ENCODE measurements at places on chromosomes 12 and 14.

- DNase-seq: no peak
Observed at GRCh38 chr12:47350062-47350408, 270.3 kb upstream of the AMIGO2 start.

DNA sequence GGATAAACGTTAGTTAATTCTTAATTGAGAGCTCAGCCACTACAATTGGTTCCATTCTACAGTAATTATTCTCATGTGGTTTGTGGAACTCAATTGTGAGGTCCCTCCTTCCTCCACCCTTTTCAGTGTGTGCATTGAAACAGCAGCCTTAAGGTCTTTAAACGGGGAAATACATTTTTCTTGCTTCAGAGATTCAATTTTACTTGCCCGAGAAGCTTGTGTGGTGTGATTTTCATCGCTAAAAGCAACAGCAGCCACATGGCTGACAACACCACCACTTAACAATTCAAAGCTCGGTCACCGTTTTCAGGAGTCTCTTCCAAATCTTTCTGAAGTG, 733 bp upstream of the PPFIBP1 start:
- no peak for DNase-seq

GRCh38 chr12:108722992-108723766, 8.1 kb downstream of the CORO1C start:
- no peak for DNase-seq

DNA sequence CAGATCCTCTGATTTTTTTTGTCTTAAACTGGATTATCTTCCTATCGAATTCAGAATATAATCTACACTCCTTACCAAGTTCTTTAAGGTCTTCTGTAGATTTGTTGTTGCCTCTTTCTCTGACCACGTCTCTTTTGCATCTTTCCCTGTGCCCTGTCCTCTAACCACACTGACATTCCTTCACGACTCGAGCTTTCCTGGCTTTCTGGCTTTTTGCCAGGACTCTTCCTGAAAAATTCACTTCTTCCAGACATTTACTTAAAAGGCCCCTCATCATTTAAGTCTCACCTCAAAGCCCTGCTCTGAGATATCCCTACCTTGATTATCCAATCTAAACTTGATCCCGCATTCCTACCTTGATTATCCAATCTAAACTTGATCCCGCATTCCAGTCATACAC, 422.3 kb upstream of the DCN start:
- no peak for DNase-seq

GRCh38 chr14:65042296-65042695, 55.6 kb downstream of the FNTB start:
- no peak for DNase-seq

GRCh38 chr12:5390174-5390799, 41.6 kb upstream of the NTF3 start:
- no peak for DNase-seq

GRCh38 chr12:50936821-50937530, 15.4 kb upstream of the HIGD1C start:
- peak; percentile 30 for DNase-seq

GRCh38 chr14:77580964-77581505, 35.4 kb downstream of the SPTLC2 start:
- DNase-seq: no peak

DNA sequence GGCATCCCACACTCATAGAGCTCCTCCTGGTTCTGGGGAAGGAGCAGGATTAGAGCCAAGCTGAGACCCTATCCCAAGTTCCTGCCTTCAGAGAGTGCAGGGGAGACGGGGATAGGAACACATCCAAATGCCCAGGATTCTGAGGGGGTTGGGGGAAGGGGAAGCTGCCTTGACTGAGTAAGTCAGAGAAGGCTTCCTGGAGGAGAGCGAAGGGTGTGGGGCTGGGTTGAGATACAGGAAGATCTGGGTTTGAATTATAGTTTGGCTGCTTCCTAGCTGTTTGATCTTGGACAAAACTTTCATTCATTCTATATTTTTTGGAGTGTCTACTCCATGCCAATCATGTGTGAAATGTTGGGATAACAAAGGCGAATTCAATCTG, 8.0 kb upstream of the AQP2 start:
- DNase-seq: no peak

- DNase-seq: no peak
Observed at GRCh38 chr12:118465706-118466105, 89.4 kb downstream of the SUDS3 start.

DNA sequence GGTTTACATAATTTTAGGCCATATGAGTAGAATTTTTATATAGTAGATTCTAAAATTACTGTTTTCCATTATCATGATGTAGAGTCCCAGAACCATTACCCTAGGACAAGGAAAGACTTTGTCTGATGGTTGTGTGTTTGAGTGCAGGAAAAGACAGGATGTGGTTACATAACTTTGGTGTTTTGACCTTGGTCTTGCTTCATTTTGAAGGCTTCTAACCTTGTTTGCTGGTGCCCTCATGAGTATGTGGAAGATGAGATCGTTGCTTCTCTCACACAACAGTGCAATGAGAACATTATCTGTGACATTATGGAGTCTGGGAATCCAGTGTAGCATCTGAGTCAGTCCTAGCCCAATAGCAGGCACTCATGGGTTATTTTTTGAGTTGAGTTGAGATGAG, 106.2 kb downstream of the IGF1 start:
- no peak for DNase-seq

DNA sequence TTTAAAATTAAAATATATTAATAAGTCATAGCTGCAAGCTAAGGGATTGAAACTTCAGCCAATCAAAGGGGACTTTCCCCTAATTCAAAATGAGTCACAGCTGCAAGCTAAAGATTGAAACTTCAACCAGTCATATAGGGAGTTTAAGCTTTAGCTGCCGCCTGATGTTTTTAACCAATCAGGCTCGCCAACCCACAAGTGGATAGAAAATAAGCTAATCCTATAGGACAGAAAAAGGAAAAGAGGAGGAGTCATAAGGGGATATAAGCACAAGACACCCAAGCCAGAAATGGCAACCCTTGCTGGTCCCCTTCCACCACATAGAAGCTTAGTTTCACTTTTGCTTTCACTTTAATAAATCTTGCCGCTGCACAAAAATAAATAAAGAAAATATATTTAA, 1154.6 kb downstream of the GALC start:
- no peak for DNase-seq

DNA sequence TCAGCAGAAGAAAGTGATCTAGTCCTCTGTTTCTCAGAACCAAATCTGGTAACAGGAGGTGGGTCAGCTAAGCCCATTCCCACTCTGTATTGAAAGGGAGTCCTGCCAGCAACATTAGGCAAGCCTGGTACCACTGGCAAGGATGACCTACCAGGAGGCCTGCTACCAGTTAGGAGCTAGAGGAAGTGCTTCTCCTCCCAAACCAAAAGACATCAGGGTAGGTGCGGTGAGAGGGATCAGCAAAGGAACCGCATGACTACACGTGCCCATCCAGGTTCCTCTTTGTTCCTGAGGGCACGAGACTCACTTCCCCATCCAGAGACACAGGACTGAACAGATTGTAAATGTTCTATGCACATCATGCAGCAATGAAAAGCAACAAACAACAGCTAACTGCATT, 2.8 kb downstream of the KLRC4 start:
- DNase-seq: no peak

GRCh38 chr12:15534322-15534721, 212.0 kb downstream of the PTPRO start:
- DNase-seq: no peak

GRCh38 chr14:42556551-42556950, 949.9 kb downstream of the LRFN5 start:
- DNase-seq: no peak

GRCh38 chr14:72513965-72514659, 379.8 kb downstream of the DPF3 start:
- DNase-seq: no peak

DNA sequence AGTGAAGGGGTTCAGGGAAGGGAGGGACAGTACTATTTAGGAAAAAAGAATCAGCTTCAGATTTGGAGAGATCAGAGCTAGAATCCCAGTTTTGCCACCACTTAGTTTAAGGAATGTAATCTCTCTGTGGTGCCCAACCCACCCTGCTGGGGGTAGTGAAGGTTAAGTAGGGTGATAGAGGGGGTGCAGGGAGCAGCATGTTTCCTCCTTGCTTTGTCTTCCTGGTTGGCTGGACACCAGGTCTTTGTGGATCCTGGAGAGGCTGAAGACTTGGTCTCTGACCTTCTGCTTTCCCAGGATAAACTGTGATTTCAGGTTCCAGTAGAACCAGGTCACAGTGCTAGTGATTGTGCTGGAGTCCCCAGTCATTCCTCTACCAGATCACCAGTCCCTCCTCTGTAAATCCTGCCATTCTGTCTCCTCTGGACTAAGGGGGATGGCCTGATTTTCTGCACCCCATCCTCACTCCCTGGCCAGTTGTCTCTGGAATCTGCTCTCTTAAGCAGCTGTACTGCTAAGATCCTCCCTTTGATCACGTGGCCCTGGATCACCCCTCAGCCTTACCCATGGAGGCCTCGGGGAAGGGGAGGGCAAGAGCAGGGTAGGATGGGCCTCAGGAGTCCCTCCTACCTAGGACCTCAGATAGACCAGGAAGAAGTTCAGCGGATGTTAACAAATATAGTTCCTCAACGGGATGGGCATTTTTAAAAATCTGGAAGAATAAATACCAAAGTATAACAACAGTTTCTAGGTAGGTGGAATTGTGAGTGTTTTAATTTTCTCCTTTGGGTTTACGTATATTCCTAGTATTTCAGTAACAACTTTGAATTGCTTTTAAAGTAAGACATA, 3.1 kb downstream of the MAP3K12 start:
- no peak for DNase-seq

DNA sequence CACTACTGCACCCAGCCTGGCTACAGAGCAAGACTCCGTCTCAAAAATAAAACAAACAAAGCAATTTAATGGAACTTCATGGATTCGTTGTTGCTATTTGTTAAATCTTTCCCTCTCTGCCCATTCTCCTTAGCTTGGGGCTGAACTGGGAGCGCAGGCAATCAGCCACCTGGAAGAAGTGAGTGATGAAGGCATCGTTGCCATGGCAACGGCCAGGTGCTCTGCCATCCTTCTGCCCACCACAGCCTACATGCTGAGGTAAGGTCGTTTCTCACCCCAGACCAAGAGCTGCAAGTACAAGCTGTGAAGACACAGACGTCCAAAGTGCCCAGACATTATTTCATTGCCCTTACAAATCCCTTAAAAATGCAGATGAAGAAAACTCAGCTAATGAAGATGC, 19.1 kb downstream of the AMDHD1 start:
- DNase-seq: no peak

- no peak for DNase-seq
Observed at GRCh38 chr12:646442-647384, 16.5 kb downstream of the NINJ2 start.

GRCh38 chr12:47991106-47992061, 12.9 kb downstream of the COL2A1 start:
- DNase-seq: no peak

GRCh38 chr14:21694425-21694824, 20.8 kb upstream of the OR4E1 start:
- DNase-seq: no peak

DNA sequence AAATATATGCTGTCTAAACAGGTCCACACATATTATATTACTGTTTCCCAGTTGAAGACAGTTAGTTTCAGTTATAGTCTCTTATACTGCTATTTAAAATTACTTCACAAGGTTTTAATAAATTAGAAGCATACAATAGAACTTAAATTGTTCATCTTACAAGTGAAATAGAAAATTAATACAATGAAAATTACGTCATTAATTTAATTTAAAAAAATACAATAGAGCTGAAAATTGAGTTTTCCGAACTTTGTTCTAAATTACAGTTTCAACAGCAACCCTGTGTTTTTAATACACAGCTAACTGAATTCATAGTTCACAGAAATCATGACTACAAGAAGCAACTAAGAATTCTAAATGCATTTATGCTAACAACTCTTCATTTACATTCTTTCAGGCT, 525.7 kb upstream of the FOXG1 start:
- no peak for DNase-seq

DNA sequence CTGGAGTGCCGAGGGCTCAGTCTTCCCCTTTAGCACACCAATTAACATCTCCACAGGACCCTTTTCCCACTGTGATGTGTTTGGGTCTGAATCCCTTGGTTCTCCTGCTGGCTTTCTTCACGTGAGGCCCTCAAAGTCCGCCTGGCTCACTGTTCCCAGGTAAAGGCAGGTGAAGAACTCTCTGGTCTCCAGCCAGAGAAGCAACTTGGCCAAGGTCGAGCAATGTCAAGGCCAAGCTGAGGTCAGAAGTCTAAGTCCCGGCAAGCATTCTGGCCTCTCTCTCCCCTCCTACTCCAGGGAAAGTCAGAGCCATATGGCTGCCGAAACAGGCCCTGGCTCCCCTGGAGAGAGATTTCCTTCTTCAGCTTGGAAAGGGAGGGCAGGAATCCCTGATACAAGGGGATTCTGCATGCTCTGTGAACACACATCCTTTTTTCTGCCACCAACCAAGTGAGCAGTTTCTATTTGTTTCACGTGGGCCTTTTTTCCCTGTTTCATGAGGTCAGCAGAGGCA, 61.4 kb upstream of the ESRRB start:
- DNase-seq: no peak

GRCh38 chr14:79542121-79542520, 669.2 kb downstream of the DIO2 start:
- DNase-seq: no peak

GRCh38 chr14:61328626-61329262, 7.4 kb downstream of the PRKCH start:
- peak; percentile 62 for DNase-seq

DNA sequence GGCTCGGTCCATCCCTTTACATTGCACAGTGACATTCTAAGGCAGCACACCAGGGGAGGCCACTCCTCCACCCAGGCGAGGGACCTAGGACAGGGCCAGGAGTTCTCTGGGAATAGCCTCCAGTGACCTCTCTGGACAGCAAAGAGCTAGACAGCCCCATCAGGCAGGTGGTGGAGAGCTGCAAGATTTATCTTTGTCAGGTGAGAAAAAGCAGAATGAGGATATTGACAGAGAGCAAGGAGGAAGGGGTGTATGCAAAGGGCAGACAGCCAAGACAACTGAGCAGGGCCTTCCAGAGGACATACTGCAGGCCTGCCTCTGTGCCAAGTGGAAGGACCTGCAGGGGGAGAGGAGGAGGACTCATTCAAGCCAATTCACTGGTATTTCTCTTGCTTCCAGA, 112.4 kb upstream of the MAX start:
- DNase-seq: no peak

DNA sequence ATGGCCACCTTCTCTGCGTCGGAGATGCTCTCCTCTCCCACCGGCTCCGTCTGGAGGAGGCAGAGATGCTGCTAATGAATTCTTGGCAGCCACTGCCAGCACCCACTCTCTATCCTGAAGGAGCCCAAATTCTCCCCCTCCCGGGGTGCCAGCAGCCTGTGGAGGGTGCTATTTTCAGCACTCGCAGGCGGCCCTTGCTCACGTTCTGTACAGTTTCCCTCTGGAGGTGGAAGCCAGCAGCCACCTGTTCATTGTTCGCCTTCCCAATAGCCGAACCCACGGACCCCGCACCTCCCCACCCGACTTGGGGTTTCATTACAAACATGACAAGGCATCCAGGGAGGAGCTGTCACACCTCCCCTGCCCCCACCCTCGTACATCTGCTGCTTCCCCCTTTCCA, 27.8 kb downstream of the SNRNP35 start:
- DNase-seq: no peak

- DNase-seq: no peak
Observed at GRCh38 chr12:96522690-96523089, 33.3 kb downstream of the CFAP54 start.

All from stimulated activated effector memory CD8-positive, alpha-beta T cell treated with anti-CD3 and anti-CD28 coated beads, Interleukin-12 subunit alpha, Interleukin-12 subunit beta, amount 100 ng/mL, for 72 hours (primary cell).